IPS DF 19.7 (cell line): ENCODE measurements at places on chromosomes 12 and 14.

GRCh38 chr14:94282991-94283723, 9.9 kb downstream of the SERPINA10 start:
- DNase-seq: no peak

DNA sequence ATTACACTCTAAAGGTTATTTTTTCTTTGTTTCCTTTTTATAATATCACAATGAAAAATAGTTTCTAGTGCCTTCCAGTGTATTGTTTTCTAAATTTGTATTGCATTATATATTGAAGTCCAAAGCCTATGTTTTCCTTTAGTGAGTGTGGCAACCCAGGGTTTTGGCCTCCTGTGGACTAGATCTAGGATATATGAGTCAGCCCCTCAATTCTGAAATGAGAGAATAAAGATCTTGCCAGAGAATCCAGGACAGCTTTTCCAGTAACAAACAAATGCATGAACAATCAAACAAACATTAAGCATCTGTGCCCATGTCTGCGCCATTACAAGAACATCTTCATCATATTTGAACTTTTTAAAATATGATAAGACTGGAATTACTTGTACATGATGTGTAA, 70.7 kb upstream of the SSTR1 start:
- no peak for DNase-seq

DNA sequence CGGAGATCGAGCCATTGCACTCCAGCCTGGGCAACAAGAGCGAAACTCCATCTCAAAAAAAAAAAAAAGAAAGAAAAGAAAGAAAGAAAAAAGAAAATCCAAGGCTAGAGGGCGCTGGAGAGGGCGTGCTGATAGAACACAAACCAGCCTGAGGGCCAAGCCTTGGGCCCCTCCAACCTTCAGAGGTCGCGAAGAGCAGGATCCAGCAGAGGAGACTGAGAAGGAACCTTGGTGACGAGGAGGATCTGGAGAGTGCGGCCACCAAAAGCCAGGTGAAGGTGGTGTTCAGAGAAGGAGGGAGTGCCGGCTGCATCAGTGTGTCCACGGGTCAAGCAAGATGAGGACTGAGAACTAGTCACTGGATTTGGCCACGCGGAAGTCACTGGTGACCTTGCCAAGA, 4.1 kb upstream of the DYNC1H1 start:
- no peak for DNase-seq

- no peak for DNase-seq
These were observed 925 bp downstream of the DICER1 start for GRCh38 chr14:95156161-95157047.

GRCh38 chr12:129075460-129076208, 222.4 kb downstream of the GLT1D1 start:
- no peak for DNase-seq

DNA sequence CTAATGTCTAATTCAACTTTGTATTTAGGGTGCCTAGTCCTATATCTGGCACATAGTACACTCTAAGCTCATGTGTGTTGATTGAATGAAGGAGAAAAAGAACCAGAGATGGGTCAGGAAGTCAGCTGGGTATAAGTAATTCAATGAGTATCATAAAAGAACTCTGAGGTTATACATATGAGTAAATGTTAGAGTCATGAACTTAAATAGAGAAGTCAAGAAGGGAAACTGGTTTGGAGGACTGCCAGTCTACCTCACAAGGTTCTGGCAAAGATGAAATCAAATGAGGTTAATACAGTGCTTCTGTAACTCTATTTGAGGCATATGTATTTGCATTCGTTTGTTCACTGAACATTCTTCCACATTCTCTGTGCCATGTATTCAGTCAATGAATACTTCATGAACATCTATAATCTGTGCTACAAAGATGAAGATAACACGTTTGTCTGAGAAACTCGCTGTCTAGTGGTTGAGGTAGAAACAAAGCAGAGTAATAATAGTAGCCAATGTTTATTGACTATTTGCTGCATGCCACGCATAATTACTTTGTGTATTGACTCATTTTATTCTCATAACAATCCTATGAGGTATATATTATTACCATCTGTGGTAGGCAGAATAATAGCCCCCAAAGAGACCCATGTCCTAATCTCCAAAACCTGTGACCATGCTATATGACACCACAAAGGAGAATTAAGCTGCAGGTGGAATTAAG, 88.9 kb downstream of the PTGER2 start:
- DNase-seq: no peak

GRCh38 chr14:21194597-21194996, 38.7 kb upstream of the OR5AU1 start:
- no peak for DNase-seq

GRCh38 chr12:87020071-87020470, 763.9 kb upstream of the MGAT4C start:
- DNase-seq: no peak

DNA sequence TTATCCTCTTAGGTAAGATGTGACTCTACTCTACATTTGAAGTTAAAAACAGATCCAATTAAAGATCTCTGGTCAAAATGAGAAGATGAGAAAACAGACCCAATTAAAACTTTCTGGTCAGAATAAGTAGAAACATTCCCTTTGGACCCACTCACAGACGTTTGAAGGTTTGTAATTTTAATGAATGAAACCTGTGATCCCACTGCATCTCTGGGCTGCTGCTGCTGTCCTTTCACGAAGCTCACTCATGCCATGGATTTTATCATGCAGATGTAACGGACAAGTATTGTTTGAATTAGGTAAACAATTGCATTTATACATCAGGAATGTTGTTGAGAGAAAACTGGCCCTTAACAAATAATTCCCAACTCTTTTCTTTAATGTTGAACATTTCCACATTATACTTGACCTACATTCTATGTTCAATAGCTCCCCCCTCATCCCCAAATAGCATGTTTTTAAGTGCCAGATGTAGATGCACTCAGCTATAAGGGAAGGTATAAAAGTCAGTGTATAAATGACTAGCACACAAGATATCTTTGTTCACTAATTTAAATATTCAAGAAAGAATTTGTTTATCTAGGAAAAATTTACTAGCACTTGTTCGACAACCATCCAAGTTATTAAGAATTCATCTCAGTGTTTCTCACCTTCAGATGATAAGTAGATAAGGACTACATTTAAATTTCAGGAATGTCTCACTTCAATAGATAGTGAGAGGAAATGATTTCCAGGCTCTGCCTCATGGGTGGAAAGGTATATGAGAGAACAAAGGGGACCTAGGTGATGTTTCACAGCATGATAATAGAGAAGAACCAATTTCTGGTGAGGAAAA, 202.3 kb upstream of the LMNTD1 start:
- DNase-seq: no peak

- peak; percentile 73 for DNase-seq
These were observed 48.7 kb downstream of the NEUROD4 start for GRCh38 chr12:55068416-55069010.

- DNase-seq: no peak
These were observed 6.7 kb downstream of the IFFO1 start for GRCh38 chr12:6548966-6549683.
